ENCODE measurements at places on chromosomes 12 and 14. TPM values are rescaled to one million over a fixed set of nuclear protein-coding genes. Genes with fewer than 3 reads are reported as not detected.

- DNase-seq, result no peak
Measured at GRCh38 chr12:99108924-99109323, 463.8 kb downstream of the APAF1 start.

DNA sequence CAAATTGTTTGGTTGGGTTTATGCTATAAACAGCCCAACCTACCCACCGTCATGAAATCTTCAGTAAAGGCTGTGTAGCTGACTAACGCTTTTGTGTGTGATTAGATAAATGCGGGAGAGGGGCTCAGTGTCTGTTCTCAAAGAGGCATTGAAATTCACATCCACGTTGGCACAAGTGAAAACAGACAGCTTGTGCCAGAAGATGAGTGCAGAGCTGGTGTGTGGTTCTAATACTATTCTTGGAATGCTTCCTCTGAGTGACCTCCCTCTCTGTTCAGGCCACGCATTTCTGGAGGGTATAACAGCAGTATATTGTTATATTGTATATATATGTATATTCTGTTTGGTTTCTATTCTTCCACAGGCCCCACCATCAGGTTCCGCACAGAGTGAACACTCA lies 263.8 kb downstream of the APAF1 start:
- DNase-seq, result no peak

- peak; percentile 83 for DNase-seq
Measured at GRCh38 chr12:109020796-109021380, at the start of gene SVOP. Gene SVOP (minus strand): TSS chr12:109021068. CDS start chr12:109020868, 200 bp downstream.

DNA sequence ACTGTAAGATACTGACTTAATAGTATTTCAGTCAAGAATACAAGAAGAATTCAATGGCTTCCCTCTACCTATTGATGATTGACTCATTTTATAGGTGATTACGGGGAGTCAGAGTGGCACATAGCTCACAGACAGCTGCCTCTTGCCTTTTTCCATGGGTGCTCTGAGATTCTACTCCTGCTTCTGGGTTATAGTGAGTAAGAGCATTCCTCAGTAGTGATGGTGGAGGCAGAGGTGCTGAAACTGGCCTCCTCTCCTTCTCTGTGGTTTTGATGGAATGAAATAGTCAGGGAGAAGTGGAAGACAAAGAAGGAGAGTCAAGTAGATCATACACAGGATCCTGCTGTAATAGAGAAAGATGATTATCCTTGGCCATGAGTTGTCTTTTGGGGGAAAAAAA lies 438.2 kb upstream of the FAR2 start:
- DNase-seq, result no peak

- DNase-seq, result no peak
Measured at GRCh38 chr12:97464385-97465321, 2.0 kb downstream of the RMST start.

The CD163L1 gene
- 10.2 TPM for total RNA-seq

DNA sequence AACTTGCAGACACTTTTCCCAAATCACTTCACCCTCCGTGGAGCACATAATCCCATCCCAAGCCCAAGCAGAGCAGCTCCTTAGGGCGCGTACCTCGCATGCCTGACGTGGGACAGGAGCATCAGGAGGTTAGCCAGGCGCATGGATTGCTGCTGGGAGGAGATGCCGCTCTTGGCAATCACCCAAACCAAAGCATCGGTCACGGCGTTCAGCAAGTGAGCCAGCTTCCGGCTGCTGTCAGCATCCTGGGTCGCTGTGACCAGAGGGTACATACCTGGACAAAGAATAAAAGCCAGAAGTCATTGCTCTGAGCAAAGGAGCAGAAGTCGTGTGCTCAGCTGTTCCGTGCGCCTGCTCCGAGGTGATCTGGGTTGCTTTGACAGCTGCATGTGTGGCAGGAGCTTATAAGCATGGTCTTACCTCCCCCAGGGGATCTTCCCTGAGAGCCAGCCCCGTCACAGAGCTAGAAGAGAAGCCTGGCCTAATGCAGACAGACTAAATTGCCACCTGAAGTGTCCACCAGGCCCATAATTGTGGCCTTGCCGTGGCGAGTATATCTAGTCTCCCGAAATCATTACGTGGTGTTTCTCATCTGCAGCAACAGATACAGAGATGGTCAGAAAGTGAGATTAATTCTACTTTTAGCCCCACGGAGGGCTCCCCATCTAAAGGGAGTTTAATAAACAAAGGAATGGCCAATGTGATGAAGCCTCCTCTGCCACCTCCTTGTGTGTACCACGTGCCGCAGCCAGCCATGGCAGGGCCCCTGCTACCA lies 59.1 kb downstream of the ESR2 start:
- DNase-seq, result peak; percentile 15

- DNase-seq, result peak; percentile 83
Measured at GRCh38 chr14:67934087-67934486, 114.5 kb downstream of the RAD51B start.
